ENCODE measurements at places on chromosomes 2 and 18. TPM values are rescaled to one million over a fixed set of nuclear protein-coding genes. Genes with fewer than 3 reads are reported as not detected.

Gene ZNF396
- 0.52 TPM for total RNA-seq

Gene SERPINB3
- not detected for total RNA-seq

Gene TNFAIP6
- total RNA-seq: 11.1 TPM

Gene HPCAL1
- total RNA-seq: 34.7 TPM

Gene CLIP4
- 71.7 TPM for total RNA-seq

Gene ASXL3
- under 0.01 TPM for total RNA-seq
